ENCODE measurements at places on chromosomes 16 and 17.

DNA sequence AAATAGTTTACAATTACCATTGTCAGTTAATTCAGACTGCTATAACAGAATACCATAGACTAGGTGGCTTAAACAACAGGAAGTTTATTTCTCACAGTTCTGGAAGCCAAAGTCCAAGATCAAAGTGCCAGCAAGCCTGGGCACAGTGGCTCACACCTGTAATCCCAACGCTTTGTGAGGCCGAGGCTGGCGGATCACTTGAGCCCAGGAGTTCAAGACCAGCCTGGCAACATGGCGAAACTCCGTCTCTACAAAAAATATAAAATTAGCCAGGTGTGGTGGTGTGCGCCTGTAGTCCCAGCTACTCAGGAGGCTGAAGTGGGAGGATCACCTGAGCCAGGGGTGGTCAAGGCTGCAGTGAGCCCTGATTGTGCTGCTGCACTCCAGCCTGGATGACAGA is 71.3 kb upstream of the TBX2 start:
- DNase-seq: no peak

DNA sequence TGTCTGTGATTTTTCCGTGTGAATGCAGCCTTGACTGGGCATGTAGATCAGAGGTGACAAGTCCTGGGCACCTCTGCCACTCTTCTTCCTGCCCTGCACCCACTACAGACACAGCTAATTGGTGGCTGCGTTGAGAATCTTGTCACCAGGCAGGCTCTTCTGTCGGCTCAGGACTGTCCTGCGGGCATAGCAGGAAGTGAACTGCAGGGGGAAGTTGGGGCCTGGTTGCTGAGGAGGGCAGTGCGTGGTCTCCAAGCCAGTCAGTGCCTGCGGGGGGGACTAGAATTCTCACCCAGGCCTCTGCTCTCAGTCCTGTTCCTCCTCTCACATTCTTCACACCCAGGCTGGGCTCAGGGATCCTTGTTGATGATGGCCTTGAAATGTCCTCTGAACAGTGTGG is 50.5 kb downstream of the JPH3 start:
- no peak for DNase-seq

GRCh38 chr16:21130811-21131210 is 19.8 kb downstream of the DNAH3 start:
- DNase-seq: no peak

DNA sequence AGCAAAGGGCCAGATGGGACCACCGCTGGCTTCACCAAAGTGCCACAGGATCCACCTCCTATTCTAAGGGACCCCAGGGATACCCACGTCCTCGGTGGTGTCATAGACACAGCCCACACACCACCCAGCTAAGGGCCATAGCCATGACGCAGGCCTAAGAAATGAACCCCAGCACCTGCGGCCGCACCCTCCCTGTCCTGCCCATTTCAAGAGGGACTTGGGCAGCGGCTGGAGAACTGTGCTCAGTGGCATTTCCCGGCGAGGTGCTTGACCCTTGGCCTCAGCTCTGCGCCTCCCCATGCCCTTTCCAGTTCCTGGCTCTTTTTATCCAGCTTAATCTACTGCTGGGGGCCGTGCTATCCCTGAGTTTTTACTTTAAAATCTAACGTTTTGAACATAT is 27.3 kb downstream of the ZNF778 start:
- DNase-seq: no peak

DNA sequence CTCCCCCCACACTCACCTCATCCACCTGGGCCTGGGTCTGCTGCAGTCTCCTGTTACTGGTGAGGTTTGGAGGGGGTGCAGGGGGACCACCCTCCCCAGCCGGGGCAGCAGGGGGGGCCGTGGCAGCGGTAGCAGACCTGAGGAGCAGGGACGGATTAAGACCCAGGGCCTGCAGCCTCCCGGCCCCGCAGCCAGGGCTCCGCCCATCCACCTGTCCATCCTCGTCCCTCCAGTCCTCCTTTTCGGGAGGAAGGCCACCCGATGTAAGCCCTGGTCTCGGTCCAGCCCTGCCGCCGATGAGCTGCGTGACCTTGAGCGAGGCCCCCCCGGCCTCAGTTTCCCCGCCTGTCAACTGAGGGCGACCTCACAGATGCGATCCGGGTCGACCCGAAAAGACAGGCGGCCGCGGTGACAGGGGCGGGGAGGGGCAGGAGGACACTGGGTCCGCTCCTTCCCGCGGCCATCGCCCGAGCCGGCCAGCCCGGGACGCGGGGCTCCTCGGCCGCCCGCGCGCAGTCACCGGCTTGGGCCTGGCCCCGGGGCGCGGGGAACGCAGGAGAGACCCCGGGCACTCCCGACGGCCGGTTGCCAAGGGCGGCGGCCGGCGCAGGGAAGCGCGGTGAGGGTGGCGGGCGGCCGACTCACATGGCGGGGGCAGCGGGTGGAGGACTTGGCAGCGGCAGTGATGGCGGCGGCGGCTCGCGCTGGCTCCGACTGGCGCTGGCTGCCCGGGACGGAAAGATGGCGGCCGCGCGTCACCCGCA is at the start of gene VAMP2:
Gene VAMP2, minus strand, starts transcription at position 716 of the 764 bp plus-strand sequence. Its CDS starts 69 bp downstream, at position 647.
- DNase-seq: peak; percentile 86

GRCh38 chr16:14502932-14503741 is 126.9 kb downstream of the PARN start:
- DNase-seq: no peak

- no peak for DNase-seq
Observed at GRCh38 chr16:84520725-84521496, 16.5 kb upstream of the MEAK7 start.

DNA sequence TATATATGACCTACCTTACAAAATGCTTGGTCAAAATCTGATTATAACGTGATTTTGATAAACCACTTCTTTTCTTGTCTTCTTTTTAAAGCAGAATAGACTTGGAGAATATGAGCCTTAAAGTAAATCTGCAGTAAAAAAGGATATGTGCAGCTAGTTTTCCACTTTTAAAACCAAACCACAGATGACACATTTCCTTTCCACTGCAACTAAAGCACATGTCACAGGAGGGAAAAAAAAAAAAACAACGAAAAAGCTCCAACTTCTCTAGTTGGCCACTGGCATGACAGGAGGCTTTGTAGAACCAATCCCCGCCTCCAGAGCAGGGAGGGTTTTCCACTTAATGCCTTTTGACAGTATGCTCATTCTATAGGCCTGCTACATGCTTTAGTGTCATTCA is at the start of gene EVI2A:
Gene EVI2A, minus strand, starts transcription at position 142 of the 400 bp plus-strand sequence. CDS start 2,609 bp downstream, outside the sequence.
- peak; percentile 89 for DNase-seq

DNA sequence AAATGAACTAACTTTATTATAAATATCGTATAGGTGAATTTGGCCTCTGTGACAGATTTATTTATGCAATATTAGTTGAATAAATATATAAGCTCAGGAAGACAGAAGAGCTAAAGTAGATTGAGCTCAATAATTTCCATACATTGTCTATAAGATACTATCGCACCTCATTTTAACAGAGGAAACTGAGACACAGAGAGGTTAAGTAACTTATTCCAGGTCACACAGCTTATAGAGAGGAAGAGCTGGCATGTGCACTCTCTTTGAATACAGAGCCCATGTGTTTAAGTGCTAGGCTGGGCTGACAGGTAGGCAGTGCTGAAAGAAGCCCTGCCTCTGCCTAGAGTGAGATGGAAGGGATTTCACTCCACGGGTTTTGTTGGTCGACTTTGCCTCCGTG is 48.4 kb downstream of the VAT1L start:
- no peak for DNase-seq

DNA sequence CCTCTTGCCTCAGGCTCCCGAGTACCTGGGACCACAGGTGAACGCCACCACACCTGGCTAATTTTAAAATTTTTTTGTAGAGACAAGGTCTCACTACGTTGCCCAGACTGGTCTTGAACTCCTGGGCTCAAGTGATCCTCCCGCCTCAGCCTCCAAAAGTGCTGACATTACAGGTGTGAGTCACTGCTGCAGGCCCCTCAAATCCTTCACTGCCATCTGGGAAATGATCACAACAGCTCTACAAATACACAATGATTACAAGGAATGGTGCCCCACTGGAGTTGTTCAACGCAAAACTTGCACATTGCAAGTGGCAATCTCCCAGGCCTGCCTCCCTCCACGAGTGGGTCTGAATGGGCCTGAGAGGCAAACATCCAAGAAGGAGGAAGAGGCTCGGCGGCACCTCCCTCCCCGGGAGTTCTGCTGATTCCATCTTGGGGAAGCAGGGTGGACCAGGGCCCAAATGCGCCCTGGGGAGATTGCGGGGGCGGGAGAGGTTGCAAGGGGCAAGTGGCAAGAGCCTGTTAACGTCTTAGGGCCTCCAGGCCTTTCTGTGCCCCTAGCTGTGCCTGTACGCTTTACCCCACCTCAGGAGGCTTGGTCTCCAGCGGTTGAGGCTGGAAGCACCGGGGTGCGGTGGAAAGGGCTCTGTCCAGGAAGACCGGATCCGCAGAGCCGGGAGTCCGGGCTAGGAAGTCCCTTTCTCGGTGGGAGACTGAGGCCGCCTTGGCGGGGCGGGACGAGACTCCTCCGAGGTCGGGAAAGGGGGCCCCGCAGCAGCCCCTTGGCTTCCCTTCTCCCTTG is 656 bp upstream of the IGFBP4 start:
- DNase-seq: no peak

GRCh38 chr17:66416207-66416940 is 114.0 kb downstream of the PRKCA start:
- no peak for DNase-seq

DNA sequence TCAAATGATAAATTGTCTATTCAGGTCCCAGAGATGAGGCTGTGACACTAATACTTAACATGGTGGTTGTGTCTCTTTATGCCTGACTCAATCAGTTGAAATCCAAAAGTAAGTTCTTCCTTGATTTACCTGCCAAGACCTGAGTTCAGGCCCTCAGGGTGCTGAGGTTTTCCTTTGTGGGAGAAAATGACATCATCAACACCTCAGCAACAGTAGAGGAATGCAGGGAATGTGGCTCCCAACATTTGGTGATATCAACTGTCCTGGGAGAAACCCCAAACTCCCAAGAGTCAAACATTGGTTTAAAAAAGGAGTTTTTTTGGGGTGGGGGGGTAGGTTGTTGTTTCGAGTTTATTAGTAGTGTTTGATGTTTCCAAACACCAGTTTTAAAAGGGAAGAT is 14.7 kb downstream of the RNF43 start:
- DNase-seq: no peak

- DNase-seq: peak; percentile 69
Observed at GRCh38 chr16:11913425-11914079, 2.2 kb downstream of the GSPT1 start.

DNA sequence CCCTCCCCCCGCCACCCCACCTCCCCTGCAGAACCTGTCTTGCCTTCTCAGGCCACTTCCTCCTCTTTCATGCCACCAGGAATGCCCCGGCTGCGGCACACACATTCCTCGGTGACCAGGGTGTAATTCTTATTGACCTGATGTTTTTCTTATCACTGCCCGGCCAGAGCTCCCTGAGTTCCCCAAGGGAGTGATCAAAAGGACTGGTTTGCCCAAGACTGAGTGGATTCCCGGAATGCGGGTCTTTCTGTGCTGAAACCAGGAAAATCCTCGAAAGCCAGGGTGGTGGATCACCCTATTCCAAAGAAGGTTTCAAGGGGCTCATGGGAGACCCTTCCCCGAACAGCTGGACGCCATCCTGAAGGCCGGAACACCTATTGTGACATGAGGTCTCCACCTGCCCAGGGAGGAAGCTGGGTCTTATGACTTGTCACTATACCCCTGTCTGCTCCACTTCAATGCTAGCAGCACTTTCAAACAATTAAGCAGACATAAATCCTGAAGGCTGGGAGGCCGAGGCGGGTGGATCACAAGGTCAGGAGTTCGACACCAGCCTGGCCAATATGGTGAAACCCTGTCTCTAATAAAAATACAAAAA is 53.0 kb upstream of the RPL38 start:
- DNase-seq: no peak

GRCh38 chr17:12566291-12566690 is 99.4 kb upstream of the MYOCD start:
- no peak for DNase-seq

DNA sequence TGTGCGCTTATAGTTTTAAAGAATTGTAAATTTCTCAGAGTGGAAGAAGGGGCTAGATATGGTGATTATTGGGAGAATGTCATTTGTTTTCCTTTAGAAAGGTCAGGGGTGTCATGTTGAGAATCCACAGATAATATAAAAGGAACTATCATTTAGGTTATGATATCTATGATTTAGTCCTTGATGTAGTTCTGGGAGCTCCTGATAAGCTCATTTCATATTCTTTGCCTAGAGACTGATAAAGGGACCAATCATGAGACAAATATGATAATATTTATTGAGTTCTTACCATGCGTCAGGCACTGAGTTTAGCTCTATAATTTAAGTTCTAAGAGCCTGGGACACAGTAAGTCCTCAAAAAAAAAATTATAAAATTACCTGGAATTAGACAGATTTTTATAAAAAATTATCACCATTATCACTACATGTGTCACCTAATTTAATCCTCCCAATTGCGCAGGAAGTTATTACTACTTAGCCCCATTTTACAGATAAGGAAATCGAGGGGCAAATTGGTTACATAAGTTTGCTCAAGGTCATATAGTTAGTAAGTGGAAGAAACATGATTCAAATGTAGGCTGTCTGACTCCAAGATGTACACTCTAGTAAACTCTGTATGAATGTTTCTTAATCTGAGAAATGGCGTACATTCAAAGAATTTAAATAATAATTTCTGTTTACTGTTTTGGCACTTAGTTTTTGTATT is 2.5 kb downstream of the AATF start:
- DNase-seq: no peak

DNA sequence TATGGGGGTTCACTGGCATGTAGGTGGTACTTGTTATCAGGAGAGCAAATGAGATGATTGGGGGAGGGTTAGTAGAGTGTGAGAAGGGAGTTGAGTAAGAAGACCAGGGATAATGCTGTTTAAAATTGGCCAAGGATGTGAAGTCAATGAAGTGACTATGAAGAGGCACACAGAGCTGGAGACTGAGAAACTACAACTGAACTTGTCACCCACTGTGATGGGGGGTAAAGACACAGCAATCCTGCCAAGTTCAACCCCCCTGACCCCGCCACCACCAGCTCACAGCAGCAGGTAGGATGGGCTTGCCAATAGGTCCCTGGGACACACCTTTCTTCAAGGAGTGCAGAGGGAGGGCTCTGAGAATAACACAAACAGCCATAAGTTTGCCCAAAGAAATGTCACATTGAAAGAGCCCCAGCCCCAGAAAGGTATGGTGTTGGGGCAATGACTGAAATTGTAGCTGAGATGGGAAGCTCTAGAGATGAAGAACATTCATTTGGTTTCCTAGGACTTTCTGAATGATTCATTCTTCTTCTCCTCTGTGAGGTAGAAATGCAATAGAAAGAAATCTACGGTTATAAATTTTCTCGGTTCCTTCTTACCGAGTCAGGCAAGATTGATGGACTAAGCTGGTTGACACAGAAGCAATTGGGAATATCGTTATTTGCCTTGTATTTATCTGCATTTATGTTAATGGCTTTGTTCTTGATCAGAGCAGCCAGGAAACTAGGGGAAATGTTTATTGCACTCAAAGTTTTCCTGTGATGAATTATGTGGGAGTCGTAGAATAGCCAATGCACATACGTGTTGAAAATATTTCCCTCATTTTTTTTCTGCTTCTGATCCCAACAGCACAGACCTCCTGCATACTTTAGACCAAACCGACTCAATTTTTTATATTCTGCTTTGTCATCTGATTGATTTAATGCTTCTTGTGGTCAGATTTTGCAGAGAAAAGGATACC is 595.2 kb upstream of the CDH11 start:
- no peak for DNase-seq
